ENCODE measurements at places on chromosomes 2 and 18.

- DNase-seq = no peak
Measured at GRCh38 chr18:6793986-6794385, 64.5 kb downstream of the ARHGAP28 start.

GRCh38 chr2:206311026-206311425 lies 36.6 kb downstream of the ZDBF2 start:
- no peak for DNase-seq

DNA sequence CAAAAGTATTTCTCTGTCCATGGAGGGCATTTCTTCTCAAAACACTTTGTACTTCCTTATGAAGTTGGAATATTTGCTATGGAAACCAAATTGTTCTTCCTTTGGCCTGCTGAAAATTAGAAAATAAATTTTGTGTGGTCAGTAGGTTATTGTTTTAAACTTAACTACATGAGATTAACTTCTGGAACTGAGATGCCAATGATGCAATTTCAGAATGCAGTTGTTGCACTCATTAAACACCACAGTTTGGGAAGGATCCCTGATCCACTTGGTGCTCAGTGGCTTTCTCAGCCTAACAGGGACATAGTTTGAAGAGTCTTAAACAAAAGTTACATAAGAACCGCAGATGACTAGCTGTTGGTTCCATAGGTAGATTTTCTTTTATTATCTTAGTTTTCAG lies 23.3 kb upstream of the IL1R1 start:
- no peak for DNase-seq

DNA sequence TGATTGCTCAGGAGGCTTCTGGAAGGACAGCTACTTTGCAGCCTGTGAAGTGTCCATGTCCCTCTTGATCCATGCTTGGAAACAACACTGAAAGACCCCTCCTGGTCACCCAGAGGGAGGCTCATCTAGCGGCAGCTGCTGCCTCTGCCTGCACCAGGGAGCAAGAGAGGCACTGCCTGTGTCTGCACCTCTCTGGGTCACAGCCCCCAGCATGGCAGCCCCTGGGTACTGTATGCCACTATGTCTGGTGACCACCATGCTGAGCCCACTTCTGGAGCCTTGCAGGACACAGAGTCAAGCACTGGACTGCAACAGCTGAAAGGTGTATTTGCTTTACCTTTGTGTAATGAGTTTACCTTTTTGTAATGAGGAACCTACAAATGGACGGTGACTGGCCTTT lies 186.3 kb upstream of the MYT1L start:
- no peak for DNase-seq

GRCh38 chr2:190138032-190138431 lies 75.5 kb upstream of the MSTN start:
- no peak for DNase-seq

DNA sequence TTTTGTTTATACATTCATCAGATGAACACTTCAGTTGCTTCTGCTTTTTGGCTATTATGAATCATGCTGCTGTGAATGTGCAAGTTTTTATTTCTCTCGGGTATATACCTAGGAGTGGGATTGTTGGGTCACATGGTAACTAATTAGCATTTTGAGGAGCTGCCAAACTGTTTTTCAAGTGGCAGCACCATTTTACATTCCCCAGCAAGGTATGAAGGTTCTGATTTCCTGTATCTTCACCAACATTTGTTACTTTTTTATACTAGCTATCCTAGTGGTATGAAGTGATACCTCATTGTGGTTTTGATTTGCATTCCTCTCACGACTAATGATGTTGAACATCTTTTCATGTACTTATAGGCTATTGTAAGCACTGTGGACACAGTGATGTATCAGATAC lies 53.9 kb downstream of the DYNC1I2 start:
- no peak for DNase-seq

DNA sequence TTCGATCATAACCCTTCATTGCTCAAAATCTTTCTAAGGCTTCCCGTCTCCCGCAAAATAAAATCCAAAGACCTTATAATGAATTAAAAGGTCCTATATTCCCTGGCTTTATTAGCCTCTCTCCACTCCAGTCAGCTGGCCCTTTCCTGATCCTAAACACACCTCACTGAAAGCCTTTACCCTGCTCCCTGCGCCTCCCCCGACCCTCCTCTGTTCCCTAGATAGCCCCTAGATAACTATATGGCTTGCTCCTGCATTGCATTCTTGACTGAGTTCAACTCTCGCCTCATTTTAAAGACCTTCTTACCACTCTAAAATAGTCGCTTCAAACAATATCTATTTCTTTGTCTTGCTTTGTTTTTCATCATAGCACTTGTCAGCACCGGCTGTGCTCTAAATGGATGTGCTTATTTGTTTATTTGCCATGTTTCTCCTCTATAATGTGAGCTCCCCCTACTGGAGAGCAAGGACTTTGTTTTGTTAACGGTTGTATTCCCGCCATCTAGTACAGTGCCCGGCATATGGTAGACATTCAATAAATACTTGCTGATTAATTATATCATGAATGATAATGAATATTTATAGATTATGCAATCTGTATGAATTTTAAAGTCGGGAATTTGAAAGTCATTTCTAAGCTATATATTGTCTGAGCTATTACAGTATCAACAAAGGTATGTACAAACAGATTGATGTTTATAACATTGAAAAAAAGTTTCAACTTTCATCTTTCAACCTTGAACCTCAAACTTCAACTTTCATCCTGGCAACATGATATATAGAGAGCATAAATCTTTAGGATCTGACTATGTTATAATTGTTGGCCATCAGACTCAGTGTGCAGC lies 32.4 kb upstream of the VIT start:
- no peak for DNase-seq

DNA sequence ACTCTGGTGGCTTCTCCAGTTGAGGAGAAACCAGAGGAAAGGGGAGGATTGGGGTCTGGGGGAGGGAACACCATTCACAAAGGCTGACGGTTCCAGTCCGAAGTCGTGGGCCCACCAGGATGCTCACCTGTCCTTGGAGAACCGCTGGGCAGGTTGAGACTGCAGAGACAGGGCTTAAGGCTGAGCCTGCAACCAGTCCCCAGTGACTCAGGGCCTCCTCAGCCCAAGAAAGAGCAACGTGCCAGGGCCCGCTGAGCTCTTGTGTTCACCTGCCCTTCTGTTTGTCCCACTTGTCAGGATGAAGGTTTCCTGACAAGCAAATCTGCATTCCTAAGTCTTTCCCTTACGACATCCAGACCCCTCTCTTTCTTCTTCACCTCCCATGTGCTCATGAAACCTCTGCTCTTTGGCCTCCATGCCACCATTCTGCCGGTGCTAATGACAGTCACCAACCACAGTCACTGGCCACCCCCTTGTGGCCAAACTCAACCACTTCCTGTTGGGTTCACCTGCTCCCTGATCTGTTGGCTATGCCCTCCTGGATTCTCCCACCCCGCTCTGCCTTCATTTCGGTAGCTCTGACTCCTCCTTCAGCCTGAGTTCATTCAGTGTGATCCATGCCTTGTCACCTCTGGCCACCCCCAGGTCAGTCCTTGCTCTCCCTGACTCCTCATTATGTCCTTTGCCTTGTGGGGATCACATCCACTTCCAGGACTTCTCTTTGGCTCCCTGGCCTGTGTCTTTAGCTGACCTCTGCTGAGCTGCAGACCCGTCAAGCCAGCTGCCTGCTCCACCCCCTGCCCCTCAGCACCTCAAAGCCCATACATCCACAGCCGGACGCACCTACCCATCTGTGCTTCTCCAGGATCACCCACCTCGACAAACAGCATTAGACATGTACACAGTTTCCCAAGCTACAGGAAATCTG lies 17.6 kb downstream of the EMX1 start:
- no peak for DNase-seq

- DNase-seq = no peak
Measured at GRCh38 chr2:137921105-137921880, 43.0 kb upstream of the HNMT start.

DNA sequence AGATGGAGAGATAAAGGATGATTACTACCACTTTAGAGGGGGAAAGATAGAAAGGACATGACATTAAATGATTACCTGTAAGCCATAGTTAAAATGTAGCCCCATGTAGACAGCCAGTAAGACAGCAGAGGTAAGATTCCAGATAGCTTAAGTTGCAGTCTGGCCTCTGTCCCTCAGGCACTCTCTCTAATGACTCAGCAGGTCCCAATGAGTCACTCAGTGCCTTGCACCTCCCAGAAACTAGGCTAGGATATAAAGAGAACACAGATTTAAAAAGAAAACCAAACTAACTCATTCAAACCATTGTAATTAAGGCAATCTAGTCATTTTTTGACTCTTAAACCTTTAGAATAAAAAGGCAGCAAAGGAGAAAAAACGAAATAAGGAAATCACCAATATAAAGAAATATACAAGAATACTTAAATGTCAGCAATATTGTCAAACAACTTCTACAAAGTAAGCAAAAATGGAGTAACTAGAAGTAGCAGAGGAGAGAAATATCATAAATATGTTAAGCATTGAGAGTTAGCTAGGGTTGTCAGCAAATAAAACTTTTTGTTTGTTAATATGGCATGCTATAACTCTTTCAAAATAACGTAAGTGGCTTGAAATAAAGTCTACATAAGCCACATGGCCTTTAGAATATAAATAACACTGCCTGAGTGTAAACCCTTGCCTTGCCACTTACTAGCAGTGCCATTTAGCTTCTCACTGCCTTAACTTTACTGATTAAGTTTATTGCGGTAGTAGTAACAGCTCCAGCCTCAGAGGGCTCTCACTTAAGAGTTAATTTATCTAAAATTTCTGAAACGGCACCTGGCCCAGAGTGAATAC lies 48.5 kb downstream of the SOCS6 start:
- DNase-seq = no peak

GRCh38 chr2:180505203-180505602 lies 475.2 kb upstream of the UBE2E3 start:
- DNase-seq = no peak

- no peak for DNase-seq
Measured at GRCh38 chr2:173458991-173459780, 104.5 kb downstream of the CDCA7 start.

DNA sequence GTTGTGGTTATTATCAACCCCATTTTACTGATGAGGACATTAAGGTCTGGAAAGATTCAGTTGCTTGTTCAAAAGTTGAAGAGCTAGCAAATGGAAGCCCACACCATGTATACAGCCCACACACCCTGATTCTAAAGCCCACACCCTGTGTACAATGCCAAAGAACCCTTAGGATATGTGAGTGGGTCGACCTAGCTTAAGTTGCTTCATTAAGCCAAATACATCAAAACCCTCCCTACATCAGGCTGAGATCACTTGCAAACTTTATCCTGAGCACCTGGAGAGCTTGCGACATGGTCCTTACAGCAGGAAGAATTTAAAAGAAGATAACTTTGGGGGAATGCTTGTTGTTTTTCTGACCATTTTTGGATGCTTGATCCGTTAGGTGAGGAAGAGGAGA lies 435 bp upstream of the ARHGAP25 start:
- no peak for DNase-seq

DNA sequence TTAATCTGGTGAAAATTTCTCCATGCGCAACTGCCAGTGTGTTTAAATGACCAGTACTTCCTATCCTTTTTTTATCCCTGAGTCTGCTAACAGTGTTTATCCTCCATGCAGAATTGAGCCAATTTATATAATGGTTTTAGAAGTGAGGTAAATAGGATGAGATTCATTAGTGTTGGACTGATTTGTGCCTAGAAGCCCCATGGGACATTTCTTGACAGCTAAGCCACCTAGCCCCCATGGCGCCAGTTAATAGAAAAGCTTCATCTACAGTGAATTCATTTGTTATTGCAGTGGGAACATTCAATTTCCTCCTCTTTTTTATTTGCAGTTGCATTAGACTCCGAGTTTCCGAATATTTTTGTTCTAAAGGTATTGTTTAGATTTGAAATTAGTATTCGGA lies 175.6 kb downstream of the ARL6IP6 start:
- DNase-seq = no peak

DNA sequence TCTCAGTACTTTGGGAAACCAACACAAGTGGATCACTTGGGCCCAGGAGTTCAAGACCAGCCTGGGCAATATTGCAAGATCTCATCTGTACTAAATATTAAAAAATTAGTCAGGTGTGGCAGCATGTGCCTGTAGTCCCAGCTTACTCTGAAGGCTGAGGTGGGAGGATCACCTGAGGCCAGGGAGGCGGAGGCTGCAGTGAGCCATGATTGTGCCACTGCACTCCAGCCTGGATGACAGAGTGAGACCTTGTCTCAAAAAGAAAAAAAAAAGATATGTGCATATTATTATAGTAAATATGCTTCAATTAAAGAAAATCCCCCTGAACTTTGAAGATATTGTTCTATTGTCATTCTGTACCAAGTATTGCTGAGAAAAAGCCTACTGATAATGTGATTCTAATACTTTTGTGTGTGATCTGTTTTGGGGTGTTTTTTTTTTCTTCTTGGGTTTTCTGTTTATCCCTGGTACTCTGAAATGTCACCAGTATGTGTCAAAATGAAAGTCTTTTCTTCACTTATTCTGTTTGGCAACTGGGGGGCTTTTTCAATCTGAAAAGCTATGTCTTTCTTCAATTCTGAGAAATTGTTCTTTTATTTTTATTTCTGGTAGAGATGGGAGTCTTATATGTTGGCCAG lies 13.2 kb downstream of the NEURL3 start:
- no peak for DNase-seq

DNA sequence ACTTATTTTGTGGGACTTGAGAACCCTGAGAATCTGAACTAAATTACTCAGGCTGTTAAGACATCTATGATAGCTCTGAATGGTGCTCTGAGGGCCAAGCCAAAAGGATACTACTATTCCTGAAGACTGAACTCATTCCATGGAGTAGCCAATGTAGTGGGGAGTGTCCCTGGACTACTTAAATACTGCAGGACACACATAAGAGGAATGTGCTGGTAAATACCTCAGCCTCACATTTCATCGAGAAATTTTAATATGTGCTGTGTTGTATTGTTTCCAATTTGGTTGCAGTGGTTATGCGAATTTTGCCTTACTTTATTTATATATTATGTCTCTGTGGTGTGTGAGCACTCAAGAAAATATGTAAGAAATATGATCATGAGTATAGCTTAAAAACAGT lies 264.4 kb upstream of the FIGN start:
- DNase-seq = no peak

DNA sequence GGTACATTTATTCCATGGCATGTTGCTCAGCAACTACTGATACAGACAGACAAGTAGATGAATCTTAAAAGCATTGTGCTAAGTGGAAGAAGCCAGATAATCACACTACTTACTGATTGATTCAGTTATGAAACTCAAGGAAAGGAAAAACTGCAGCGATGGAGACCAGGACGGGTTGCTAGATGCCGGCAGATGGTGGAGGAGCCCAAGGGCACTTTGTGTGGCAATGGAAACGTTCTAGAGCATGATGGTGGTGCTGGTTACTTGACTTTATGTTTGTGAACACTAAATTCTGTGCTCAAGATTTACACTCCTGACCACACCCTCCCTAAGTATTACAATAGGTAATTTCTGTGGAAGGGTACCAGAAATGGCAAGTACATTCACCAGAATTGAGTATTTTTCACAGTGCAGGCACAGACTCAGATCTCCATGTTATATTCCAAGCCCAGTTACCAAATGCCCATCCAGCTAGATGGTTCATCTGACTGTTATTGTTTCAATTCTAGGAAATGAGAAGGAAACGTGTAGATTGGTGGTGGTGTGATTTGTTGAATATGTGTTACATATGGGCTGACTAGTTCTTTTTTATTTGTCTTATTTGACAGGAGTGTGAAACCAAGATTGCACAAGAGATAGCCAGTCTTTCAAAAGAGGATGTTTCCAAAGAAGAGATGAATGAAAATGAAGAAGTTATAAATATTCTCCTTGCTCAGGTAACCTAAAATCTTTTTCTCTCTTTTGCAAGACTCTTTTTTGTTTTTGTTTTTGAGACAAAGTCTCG lies 55.1 kb downstream of the RALBP1 start:
- DNase-seq = no peak

- DNase-seq = no peak
Measured at GRCh38 chr2:196233021-196233804, 61.8 kb upstream of the STK17B start.

GRCh38 chr2:215796140-215796855 lies 217.1 kb downstream of the MREG start:
- DNase-seq = no peak
